ENCODE measurements at places on chromosomes 4 and X.

- DNase-seq = no peak
Observed at GRCh38 chr4:49516796-49517195, 530.7 kb downstream of the CWH43 start.

DNA sequence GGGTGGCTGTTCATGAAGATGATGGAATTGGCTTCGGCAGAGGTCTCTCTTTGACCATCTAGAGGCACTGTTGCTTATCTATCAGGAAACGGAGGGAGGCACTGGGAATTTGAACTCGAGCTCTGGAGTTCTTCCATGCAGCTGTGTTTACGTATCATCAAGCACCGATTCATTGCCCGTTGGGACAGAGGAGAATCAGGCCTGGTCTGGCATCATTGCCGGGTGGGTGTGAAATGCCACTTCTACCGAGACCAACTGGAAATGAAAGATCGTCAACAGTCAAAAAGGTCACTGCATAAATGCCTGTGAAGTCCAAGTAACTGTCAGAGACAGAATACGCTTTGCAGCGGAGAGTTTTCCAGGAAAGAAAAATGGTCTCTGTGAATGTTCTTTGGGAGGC lies 166.9 kb downstream of the ASMT start:
- no peak for DNase-seq

DNA sequence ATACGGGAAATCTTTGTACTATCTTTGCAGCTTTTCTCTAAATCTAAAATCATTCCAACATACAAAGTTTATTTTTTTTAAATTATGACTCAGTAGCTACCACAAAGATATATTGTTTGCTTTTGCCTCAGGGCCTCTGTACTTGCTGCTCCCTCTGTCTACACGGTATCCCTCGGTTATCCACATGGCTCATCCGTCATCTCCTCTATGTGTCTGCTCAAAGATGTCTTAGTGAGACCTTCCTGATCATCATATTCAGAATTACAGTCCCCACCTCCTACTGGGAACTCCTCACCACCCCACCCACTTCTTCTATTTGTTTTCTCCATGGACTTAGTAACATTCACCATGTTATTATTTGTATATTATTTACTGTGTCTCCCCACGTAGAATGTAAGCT lies 107.8 kb downstream of the PARM1 start:
- no peak for DNase-seq

DNA sequence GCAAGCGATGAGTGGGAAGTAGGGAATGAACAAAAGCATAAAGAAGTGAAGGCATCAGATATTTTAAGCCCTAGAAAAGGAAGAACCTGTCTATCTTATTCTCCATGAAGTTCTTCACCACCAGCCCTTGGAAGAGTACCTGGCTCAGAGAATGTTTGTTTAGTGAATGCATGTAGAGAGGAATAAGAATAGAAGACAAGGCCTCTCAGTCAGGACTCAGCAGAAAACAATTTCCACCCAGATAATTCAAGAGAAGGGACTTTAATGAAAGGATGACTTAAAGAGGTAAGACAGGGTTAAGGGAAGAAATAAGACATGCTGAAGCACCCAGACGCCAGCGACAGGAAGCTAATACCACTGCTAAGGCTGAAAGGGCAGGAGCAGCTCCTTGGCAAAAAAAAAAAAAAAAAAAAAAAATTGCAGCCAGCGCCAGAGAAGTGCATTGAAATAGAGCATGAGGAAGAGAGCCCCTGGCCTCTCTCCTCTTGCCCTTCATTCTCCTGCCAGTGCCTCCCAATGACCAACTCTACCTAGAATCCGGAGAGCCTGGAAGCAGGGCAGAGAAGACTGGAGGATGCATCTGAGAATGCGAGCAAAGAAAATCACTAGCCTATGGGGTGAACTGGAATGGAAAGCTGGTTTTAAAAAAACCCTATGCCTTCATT lies 47.2 kb upstream of the RASGEF1B start:
- DNase-seq = no peak

DNA sequence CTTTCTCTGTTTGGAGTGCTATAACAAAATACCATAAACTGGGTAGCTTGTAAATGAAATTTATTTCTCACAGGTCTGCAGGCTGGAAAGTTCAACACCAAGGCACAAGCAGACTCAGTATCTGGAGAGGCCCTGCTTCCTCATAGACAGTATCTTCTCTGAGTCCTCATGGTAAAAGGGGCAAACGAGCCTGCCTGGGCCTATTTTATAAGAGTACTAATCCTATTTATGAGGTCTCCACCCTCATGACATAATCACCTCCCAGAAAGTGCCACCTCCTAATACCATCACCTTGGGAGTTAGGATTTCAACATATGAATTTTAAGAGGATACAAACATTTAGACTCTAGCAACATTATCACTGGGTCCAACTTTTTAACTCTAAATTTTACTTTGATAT lies 200.3 kb downstream of the STPG2 start:
- no peak for DNase-seq

DNA sequence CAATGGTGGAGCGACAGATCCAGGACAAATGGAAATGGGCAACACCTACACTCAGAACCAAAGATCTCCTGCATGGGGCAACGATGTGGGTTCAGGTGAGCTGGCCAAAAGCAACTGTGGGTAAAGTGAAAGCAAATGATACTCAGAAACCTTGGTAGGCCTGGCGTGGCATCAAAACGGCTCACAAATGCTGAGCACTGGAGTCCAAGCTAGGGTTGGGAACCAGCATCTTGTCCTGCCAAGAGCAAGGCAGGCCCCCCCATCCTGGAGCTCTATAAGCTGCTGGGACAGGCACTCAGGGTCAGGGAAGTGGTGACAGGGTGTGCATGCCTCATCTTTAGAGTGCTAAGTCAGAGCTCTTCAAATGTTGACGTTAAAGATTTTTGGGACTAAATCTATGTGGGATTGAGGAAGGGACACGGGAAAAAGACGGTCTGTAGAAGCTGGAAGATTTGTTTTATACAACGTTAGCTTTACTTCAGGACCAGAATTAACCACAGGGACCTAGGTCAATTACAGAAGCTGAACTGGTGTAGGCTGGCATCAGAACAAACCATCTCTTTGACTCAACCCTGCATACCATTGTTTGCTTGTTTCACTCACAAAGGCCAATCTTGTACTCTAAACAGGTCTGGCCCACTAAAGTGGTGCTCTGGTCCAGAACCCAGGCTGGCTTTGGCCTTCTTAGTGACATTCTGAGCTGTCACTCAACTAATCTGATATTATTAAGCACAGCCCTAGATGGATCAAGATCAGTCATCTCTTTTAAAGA lies 10.7 kb downstream of the ATP8A1 start:
- DNase-seq = no peak

- DNase-seq = no peak
Observed at GRCh38 chr4:101864660-101865059, 74.1 kb downstream of the BANK1 start.

- no peak for DNase-seq
Observed at GRCh38 chrX:44843318-44843702, 511 bp upstream of the DUSP21 start.

GRCh38 chr4:177194906-177195305 lies 114.8 kb upstream of the NEIL3 start:
- no peak for DNase-seq

GRCh38 chrX:42546800-42547199 lies 231.2 kb downstream of the PPP1R2C start:
- DNase-seq = no peak

GRCh38 chr4:38675146-38676121 lies 11.4 kb downstream of the KLF3 start:
- peak; percentile 66 for DNase-seq

GRCh38 chr4:125314676-125315575 lies at the start of gene FAT4:
Gene FAT4, plus strand, starts transcription at chr4:125314955. Its CDS starts 1,457 bp downstream, at chr4:125316412.
- DNase-seq = peak; percentile 8

- DNase-seq = no peak
Observed at GRCh38 chrX:23554304-23554703, 113.0 kb upstream of the PRDX4 start.

Data from T-helper 17 cell (primary cell).